ENCODE measurements at places on chromosomes 7 and 10. TPM values are rescaled to one million over a fixed set of nuclear protein-coding genes. Genes with fewer than 3 reads are reported as not detected.

- H3K4me1 ChIP-seq = no peaks in the 10 kb centered on the region
- DNase-seq = no peak
- H3K27me3 ChIP-seq = no peaks in the 10 kb centered on the region
- no peaks in the 10 kb centered on the region for H3K36me3 ChIP-seq
- no peak overlapping the region for H3K27ac ChIP-seq
Observed at GRCh38 chr10:129163531-129163930, 303.5 kb upstream of the MGMT start.

DNA sequence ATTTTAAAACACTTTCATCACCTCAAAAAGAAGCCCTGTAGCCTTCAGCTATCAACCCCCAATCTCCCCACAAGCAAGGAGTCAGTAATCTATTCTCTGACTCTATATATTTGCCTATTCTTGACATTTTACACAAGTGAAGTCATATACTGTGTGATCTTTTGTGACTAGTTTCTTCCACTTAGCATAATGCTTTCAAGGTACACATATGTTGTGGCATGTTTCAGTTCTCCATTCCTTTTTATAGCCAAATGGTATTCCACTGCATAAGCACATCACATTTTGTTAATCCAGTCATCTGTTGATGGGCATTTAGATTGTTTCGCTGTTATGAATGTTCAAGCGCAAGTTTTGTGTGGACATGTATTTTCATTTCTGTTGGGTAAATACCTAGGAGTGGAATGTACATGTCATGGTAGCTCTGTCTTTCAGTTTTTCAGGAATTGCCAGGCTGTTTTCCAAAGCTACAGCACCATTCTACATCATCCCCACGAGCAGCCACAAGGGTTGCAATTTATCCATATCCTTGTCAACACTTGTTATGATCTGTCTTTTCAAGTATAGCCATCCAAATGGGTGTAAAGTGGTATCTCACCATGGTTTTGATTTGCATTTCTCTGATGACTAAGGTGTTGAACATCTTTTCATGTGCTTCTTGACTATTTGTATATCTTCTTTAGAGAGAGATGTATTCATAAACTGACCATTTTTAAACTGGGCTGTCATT is 405.6 kb downstream of the KCNMA1 start:
- no peak for DNase-seq
- H3K27ac ChIP-seq = no peak overlapping the region
- H3K36me3 ChIP-seq = no peaks in the 10 kb centered on the region
- H3K4me3 ChIP-seq = no peak overlapping the region
- no peaks in the 10 kb centered on the region for H3K4me1 ChIP-seq

DNA sequence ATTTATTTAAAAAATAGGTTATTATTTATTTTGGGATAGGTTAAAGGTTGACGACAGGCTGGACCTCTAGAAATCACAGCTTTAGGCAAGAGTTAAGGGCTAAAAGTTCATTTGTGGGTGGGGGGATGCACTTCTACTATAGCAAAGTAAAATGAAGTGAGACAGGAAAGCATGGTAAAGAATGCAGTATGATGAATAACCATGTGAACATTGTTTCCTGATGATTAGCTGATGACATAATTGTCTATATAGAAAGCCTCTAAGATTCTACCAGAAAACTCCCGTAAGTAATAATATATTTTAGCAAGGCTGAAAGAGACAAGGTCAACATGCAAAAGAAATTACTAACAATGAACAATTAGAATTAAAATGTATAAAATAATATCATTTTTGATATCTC is 25.7 kb upstream of the PRSS37 start:
- H3K27me3 ChIP-seq = no peaks in the 10 kb centered on the region
- no peak overlapping the region for H3K27ac ChIP-seq
- DNase-seq = no peak
- H3K4me1 ChIP-seq = no peaks in the 10 kb centered on the region
- H3K4me3 ChIP-seq = no peak overlapping the region

The CPA1 gene
- total RNA-seq = not detected

GRCh38 chr7:66321283-66321682 is 116.1 kb downstream of the TPST1 start:
- H3K36me3 ChIP-seq = no peaks in the 10 kb centered on the region
- H3K4me1 ChIP-seq = no peaks in the 10 kb centered on the region
- H3K4me3 ChIP-seq = no peak overlapping the region
- no peak for DNase-seq

GRCh38 chr10:109893386-109893785 is 29.9 kb downstream of the XPNPEP1 start:
- peaks cover 14% of the 10 kb centered on the region for H3K36me3 ChIP-seq
- H3K27ac ChIP-seq = peak overlapping the region; percentile 74
- H3K27me3 ChIP-seq = no peaks in the 10 kb centered on the region
- no peak overlapping the region for H3K4me3 ChIP-seq
- H3K4me1 ChIP-seq = peaks cover 83% of the 10 kb centered on the region

- no peak for DNase-seq
- no peak overlapping the region for H3K4me3 ChIP-seq
- H3K36me3 ChIP-seq = peaks cover 10% of the 10 kb centered on the region
- no peaks in the 10 kb centered on the region for H3K27me3 ChIP-seq
- H3K27ac ChIP-seq = no peak overlapping the region
Observed at GRCh38 chr10:73364964-73365363, 6.3 kb upstream of the CFAP70 start.

- H3K27ac ChIP-seq = no peak overlapping the region
- no peaks in the 10 kb centered on the region for H3K4me1 ChIP-seq
- H3K4me3 ChIP-seq = no peak overlapping the region
Observed at GRCh38 chr7:44176486-44176885, 12.8 kb downstream of the GCK start.

- no peaks in the 10 kb centered on the region for H3K36me3 ChIP-seq
- no peaks in the 10 kb centered on the region for H3K27me3 ChIP-seq
- no peak for DNase-seq
- no peaks in the 10 kb centered on the region for H3K4me1 ChIP-seq
- H3K4me3 ChIP-seq = no peak overlapping the region
Observed at GRCh38 chr10:60041489-60042133, 135.3 kb upstream of the CCDC6 start.

DNA sequence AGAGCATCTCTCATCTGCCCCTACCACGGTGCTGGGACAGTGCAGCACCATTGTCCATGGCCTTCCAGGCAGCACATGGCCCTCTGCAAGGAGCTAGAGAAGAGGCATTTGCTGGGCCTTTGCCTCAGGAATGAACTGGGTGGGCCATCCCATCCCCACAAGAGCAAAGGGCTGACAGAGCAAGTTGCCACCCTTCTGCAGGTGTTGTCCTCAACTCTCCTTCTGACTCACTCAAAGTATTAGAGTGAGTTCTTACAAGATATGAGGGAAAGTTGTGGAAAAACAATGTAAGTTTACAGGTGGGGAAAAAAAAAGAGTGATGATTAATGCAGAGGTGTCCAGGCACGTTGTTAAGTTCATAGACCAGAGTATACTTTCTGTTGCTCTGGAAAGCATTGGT is 261.2 kb downstream of the SKIDA1 start:
- H3K27me3 ChIP-seq = no peaks in the 10 kb centered on the region
- DNase-seq = no peak
- H3K4me1 ChIP-seq = no peaks in the 10 kb centered on the region
- H3K4me3 ChIP-seq = no peak overlapping the region
- H3K36me3 ChIP-seq = no peaks in the 10 kb centered on the region

GRCh38 chr7:28135315-28135714 is 45.3 kb downstream of the JAZF1 start:
- H3K36me3 ChIP-seq = no peaks in the 10 kb centered on the region
- no peaks in the 10 kb centered on the region for H3K4me1 ChIP-seq
- no peaks in the 10 kb centered on the region for H3K27me3 ChIP-seq
- DNase-seq = no peak
- H3K4me3 ChIP-seq = no peak overlapping the region

The GPR85 gene
- total RNA-seq = 2.3 TPM

- peak overlapping the region; percentile 95 for H3K27ac ChIP-seq
- H3K4me3 ChIP-seq = peak overlapping the region; percentile 60
- H3K36me3 ChIP-seq = no peaks in the 10 kb centered on the region
- no peak for DNase-seq
Observed at GRCh38 chr10:6201516-6201975, 1.2 kb upstream of the PFKFB3 start.

DNA sequence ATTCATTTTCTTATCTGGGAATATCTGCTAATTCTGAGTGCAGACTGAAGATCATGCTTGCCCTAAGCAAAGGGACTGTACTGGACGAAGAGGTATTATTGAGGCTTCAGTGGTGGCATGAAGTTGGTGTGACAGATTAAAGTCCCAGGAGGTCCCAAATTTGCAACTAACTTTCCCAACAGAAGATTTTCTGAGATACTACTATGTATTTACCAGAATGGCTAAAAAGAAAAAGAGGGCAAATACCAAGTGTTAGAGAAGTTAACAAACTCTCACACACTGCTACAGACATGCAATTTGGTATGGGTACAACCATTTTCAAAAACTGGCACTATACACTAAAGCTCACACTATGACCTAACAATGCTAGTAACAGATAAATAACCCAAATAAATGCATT is 28.3 kb downstream of the IDE start:
- no peaks in the 10 kb centered on the region for H3K36me3 ChIP-seq
- H3K27ac ChIP-seq = no peak overlapping the region
- no peak for DNase-seq
- no peaks in the 10 kb centered on the region for H3K27me3 ChIP-seq
- H3K4me1 ChIP-seq = peaks cover 7% of the 10 kb centered on the region
- H3K4me3 ChIP-seq = no peak overlapping the region

The UBN2 gene
- total RNA-seq = 8.5 TPM

DNA sequence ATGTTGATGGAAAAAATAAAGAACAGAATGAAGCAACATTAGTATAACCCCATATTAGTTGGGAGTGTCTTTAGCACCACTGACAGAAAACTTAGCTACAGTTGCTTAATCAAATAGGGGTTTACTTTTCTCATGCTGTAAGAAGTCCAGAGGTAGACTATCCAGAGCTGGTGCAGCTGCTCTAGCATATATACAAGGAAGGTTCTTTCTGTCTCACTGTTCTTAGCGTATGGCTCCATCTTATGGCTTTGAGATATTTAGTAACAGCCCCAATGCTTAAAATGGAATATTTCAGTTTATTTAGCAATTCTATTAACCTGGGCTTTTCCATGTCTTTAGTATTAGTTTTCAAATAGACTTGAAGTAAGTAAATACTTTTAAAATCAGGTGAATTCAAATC is 15.2 kb upstream of the WNT2 start:
- H3K27ac ChIP-seq = no peak overlapping the region
- H3K27me3 ChIP-seq = no peaks in the 10 kb centered on the region
- no peak for DNase-seq
- H3K4me1 ChIP-seq = no peaks in the 10 kb centered on the region
- no peaks in the 10 kb centered on the region for H3K36me3 ChIP-seq

- no peak overlapping the region for H3K27ac ChIP-seq
- no peak for DNase-seq
- no peak overlapping the region for H3K4me3 ChIP-seq
- no peaks in the 10 kb centered on the region for H3K36me3 ChIP-seq
Observed at GRCh38 chr10:21171197-21171935, 274.3 kb upstream of the NEBL start.

The PON3 gene
- total RNA-seq = not detected

All from right atrium auricular region (tissue), 2 donors.